ENCODE measurements at places on chromosomes 1 and 21.
A peak's percentile ranks its signal among the peaks of the same experiment; 100 is the strongest.

GRCh38 chr1:109761227-109762038 lies 2.3 kb downstream of the EPS8L3 start:
- DNase-seq: no peak

- no peak for DNase-seq
Observed at GRCh38 chr21:42523941-42524340, 10.3 kb downstream of the SLC37A1 start.

DNA sequence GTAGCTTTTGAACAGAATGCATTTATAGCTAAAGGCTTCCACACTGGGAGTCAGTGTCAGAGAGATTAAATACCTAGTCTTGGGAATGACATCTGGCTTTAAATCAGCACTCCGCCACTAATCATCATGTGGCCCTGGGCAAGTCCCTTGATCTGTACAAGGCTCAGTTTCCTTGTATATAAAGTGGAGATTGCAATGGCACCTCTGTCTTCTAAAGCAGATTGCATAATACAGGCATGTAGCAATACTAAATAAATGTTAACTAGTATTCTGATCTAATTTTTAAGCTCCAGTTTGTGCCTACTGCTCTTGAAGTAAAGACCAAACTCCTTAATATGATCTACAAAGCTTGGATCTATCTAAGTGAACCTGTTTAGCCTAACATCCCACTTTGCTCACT lies 249.4 kb downstream of the PLPP3 start:
- no peak for DNase-seq

GRCh38 chr1:242065813-242066212 lies 66.9 kb upstream of the MAP1LC3C start:
- DNase-seq: no peak

DNA sequence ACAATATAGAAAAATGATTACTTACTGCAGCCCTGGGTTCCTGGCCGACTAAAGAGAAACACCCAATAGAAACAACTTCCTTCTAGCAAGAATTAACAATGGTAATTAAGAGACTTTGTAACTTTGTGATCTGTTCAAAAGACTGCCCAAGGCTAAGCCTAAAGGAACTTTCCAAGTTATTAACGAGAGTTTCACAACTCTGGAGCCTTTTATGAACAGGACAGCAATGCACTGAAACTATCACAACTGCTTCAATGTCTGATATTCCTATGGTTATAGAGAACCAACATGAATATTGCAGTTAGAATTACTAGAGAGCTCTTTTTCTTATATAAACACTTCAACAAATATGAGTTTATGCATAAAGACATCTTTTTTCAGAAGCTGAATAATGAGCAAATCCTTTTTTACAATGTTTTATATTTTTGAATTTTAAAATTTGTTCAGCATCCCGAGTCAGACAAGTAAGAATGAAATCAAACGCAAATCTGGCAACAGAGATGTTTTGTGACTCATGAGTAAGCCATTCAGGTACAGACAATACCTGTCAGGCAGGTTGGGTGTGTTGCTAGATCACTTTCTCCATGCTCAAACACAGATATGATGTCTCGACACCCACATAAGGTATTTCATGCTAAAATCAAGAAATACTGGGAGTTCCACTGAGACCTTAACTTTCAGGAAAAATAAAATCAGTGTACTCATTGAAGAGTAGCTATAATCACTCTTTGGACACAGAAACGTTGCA lies 22.2 kb upstream of the KCNJ15 start:
- DNase-seq: no peak

GRCh38 chr1:17873007-17873675 lies 118.0 kb downstream of the ACTL8 start:
- no peak for DNase-seq

- peak; percentile 42 for DNase-seq
Observed at GRCh38 chr1:100461222-100461621, 76.7 kb upstream of the GPR88 start.

GRCh38 chr1:84836145-84836544 lies 56.9 kb downstream of the LPAR3 start:
- DNase-seq: no peak

GRCh38 chr1:231338270-231339128 lies at the start of gene SPRTN:
SPRTN (plus strand) TSS chr1:231338293; CDS start chr1:231338384, 91 bp downstream.
- DNase-seq: no peak

GRCh38 chr1:89975540-89976125 lies 19.3 kb upstream of the ZNF326 start:
- no peak for DNase-seq

DNA sequence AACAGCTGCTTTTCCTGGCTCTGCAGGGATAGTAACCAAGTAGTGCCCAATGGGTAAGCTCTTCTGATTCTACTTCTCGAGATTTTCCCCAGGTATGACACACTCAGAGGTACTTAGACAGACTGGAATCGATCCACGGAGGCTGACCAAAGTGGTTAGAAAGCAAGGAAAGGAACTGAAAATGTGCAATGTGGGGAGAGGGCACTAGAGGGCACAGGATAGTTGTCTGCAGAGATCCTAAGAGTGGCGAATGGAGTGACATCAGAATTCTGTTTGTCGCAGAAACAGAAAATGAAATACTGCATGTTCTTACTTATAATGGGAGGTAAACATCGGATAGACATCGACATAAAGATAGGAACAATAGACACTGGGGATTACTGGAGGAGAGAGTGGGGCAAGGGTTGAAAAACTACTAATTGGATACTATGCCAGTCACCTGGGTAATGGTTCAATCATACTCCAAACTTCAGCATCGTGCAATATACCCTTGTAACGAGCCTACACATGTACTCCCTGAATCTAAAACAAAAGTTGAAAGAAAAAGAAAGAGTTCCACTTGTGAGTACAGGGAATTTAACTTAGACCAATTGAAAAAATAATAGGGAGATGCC lies 23.3 kb downstream of the CYP2J2 start:
- DNase-seq: no peak

- DNase-seq: no peak
Observed at GRCh38 chr21:32412162-32413014, at the start of gene EVA1C. EVA1C (plus strand) TSS chr21:32412706; CDS start chr21:32412854, 148 bp downstream.

- no peak for DNase-seq
Observed at GRCh38 chr1:58862728-58863385, 79.0 kb upstream of the JUN start.

GRCh38 chr1:240474133-240474614 lies 137.8 kb downstream of the GREM2 start:
- no peak for DNase-seq

DNA sequence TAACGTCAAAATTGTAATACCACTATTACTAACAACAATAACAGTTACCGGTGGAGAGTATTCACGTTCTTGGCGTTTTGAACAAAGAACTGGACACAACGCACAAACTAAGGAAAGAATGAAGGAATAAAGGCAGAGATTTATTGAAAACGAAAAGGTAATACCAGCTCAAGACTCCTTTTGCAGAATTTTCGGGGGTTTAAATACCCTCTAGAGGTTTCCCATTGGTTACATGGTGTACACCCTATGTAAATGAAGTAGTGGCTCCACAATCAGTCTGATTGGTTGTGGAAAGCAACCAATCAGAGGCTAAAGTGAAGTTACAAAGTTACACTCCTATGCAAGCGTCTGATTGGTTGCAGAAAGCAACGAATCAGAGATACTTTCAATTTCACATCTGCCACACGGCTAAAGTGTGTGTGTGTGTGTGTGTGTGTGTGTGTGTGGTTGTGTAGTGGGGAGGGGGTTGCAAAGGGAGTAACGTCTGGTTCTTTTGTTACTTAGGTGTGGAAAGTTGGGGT lies 1.1 kb upstream of the GTF2B start:
- DNase-seq: no peak

GRCh38 chr1:167510881-167511280 lies 7.4 kb downstream of the CD247 start:
- DNase-seq: no peak

DNA sequence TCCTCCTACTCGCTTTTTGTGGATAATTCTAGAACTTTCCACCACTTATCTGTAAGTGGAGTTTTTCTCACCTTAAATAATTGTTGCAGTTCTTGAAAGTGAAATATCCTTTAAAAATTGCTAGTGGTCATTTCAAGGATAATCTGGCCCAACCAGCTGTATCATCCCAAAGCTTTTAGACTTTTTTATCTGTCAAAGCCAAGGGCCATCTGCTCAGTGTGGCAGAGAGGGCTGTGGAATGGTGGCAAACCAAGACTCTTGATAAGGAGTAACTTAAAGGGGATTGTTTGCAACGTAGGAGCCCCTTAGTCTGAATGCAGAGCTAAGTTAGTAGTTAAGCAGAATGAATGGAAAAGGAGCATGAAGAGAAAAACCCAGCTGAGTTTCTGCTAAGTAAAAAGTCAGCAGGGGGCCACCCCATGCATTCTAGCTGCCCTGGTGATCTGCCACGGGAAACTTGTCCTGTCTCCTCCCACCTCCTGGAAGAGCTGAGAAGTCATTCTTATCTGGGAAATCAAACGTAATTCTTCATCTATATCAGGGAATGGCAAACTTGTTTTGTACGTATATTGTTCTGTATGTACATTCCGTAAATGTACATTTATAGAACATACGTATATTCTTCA lies 169.3 kb downstream of the PRDM2 start:
- DNase-seq: no peak

- no peak for DNase-seq
Observed at GRCh38 chr1:155513300-155513916, 49.2 kb downstream of the ASH1L start.

- peak; percentile 13 for DNase-seq
Observed at GRCh38 chr1:43836267-43836951, 97.2 kb upstream of the ARTN start.

GRCh38 chr1:4468804-4469514 lies 185.4 kb upstream of the AJAP1 start:
- DNase-seq: no peak

GRCh38 chr1:222284466-222284865 lies 263.4 kb downstream of the HHIPL2 start:
- no peak for DNase-seq

DNA sequence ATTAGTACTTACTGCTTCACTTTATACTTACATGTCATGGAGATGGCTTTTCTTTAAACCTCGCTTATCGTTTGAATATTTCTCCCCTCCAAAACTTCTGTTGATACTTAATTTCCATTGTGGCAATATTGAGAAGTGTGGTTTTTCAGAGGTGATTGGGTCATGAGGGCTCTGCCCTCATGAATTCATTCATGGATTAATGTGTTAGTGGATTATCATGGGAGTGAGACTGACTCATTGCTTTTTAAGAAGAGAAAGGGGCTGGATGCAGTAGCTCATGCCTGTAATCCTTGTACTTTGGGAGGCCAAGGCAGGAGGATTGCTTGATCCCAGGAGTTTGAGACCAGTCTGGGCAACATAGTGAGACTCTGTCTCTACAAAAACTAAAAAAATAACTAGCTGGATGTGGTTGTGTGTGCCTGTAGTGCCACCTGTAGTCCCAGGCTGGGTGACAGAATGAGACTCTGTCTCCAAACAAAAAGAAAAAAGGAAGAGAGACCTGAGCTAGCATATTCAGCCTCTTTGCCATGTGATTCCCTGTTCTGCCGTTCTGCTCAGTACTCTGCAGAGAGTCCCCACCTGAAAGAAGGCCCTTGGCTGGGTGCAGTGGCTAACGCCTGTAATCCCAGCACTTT lies 30.2 kb downstream of the RABGAP1L start:
- DNase-seq: no peak

GRCh38 chr1:82125119-82125518 lies 324.4 kb downstream of the ADGRL2 start:
- no peak for DNase-seq

DNA sequence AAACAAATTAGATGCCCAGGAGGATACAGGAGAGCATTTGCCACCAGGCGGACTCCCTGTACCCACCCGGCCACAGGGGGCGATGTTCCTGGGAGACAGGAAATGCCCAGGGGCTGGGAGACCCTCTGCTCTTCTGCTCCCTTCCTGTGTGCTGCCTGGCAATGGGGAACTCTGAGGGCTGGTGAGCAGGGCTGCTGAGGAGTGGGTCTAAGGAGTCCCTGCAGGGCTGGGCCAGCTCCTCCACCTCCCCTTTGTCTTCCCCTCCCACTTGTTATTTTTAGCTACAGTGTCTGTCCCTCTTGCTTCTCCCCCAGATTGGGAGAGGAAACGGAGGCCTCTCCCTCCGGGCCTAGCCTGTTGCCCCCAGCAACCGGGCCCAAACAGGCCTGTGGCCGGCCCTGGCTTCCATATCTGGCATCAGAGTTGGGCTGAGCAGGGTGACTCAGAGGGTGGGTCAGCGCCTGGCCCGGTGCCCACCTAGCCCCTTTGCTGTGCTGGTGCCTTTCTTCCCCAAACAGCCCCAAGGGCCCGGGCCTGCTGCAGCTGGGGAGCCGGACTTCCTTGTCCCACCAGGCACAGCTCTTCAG lies 11.6 kb downstream of the LMNA start:
- DNase-seq: peak; percentile 83

DNA sequence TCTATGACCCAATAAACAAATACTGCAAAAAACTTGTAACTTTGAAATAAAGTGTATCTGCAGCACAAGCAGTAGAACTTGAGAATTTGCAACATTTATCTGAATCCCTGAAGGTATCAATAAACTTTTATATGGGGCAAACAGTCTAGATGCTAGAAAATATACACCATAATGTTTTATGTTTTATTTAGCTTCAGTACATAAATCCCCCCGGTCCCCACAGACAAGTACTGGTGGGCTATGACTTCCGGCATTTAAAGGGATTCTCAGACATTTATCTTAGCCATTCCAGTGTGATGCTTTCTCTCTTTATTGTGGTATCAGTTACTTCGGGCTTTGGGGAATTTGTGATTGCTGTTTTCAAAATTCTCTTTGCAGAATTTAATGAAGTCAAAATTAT lies 390.4 kb downstream of the SIPA1L2 start:
- DNase-seq: no peak

- DNase-seq: no peak
Observed at GRCh38 chr1:153536671-153537375, 1.0 kb upstream of the S100A6 start.

DNA sequence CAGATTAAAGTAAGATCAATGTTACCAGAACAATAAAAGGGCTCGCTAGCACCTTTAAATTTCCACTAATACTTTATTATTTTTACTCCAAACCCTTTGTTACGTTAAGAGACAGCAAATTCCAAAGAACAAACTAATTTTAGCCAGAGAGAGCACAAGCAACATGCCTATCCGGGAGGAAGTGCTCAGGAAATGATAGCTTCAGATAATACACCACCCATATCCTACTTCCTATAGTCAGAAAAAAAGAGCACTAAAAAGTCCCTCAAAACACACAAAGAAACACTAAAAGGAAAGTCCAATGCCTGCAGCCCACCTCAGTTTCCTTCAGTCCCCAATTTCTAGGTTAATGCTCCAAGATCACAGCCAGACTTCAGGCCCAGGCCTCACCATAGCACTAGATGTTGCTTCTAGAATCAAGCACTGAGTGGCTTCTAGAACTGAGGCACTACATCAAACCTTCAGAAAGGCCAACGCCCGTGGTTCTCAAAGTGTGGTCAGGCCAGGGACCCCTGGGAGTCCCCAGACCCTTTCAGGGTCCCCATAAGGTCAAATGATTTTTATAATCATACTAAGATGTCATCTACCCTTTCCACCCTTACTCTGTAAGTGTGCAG lies 142.6 kb downstream of the PSMG1 start:
- no peak for DNase-seq

GRCh38 chr1:234613128-234613875 lies 3.3 kb upstream of the IRF2BP2 start:
- DNase-seq: peak; percentile 55

DNA sequence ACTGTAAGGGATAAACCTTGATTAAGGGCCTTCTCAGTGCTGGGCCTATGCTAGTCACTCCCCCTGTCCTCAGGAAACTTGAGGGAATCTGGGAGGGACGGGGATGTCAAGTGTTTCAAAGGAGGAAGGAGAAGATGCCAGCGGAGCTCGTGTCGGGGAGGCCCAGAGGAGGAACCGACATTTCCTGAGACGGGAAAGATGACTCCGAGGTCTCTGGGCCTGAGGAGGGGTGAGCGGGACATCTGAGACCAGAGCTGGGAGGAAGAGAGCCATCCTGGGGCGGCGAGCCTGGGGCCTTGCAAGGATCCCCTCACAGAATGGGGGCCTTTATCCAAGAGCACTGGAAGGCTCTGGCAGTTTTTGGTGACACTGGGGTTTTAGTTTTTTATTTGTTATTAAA lies 10.4 kb downstream of the SLC66A1 start:
- DNase-seq: no peak

Data from skin of body (tissue), 3 donors.